Activated CD4-positive, alpha-beta T cell treated with anti-CD3 and anti-CD28 coated beads, Interleukin-2, amount 10 ng/mL, durations not matched to agents 24 days and 14 days (primary cell): ENCODE measurements at places on chromosomes 4 and X.

DNA sequence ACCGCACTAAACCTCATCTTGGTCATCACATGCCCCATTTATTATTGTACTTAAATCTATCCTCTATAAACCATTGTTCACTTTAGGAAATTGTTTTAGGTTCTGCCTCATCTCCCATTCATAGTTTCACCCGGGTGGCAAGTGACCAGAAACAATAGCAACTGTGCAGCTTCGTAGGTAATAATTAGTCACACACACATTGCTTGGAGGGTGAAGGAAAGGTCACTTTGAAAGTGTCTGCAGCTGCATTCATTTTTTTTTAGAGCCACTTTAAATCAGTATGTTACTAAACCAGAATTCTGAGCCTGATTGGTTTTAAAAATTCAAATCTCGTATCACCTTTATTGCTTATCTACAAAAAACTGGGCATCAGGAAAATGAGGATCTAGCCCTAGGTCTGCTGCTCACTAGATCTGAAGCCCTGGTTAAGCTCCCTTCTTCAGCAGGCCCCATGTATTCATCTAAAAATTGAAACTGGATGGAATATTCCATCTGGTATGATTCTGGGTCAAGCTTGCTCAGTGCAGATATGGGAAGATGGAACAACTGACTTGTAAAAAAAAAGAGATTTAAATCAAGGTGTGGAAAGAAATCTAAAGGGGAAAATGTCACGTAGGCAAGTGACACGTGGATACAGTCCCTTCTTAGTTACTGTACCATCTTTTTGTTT, 62.4 kb downstream of the LIMCH1 start:
- DNase-seq: no peak

- DNase-seq: no peak
Measured at GRCh38 chr4:62210486-62210885, 1010.4 kb downstream of the ADGRL3 start.

GRCh38 chr4:169420291-169420690, 149.5 kb upstream of the SH3RF1 start:
- DNase-seq: no peak

GRCh38 chr4:168776382-168776781, 233.7 kb downstream of the CBR4 start:
- DNase-seq: no peak

GRCh38 chr4:123516576-123516975, 120.0 kb downstream of the SPRY1 start:
- DNase-seq: no peak

- peak; percentile 93 for DNase-seq
Measured at GRCh38 chrX:131812847-131813825, 210.0 kb upstream of the STK26 start.

DNA sequence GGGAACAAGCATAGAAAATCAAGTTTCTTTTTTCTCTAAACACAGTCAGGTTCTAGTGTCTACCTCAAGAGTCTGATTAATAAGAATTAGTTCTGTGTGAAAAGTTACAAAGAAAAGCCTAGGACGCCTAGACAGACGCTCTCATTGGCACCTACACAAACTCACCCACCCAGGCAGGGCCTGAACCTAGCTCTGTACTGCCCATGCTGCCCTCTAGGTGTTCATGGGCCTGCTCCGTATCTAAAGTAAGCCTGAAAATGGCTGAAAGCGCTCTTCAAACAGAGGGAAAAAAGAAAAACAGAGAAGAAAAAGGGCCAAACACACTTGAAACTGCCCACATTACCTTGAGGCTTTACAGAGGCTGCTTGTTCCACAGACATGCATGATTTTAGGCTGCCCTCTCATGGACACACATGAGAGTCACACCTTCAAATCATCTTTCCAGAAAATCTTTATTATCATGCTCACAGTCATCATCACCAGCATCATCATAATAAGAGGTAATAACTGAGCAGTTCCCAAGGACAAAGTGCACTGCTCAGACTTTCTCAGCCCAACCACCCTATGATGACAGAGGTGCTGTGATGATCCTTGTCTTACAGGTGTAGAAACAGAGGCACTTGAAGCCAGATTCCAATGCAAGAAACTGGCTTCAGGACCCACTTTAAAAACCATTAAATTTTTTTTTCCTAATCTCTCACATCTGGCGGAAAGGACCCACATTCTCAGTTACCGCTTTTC, 49.6 kb downstream of the MAP7D2 start:
- peak; percentile 66 for DNase-seq

- DNase-seq: no peak
Measured at GRCh38 chr4:31660916-31661315, 940.7 kb downstream of the PCDH7 start.

DNA sequence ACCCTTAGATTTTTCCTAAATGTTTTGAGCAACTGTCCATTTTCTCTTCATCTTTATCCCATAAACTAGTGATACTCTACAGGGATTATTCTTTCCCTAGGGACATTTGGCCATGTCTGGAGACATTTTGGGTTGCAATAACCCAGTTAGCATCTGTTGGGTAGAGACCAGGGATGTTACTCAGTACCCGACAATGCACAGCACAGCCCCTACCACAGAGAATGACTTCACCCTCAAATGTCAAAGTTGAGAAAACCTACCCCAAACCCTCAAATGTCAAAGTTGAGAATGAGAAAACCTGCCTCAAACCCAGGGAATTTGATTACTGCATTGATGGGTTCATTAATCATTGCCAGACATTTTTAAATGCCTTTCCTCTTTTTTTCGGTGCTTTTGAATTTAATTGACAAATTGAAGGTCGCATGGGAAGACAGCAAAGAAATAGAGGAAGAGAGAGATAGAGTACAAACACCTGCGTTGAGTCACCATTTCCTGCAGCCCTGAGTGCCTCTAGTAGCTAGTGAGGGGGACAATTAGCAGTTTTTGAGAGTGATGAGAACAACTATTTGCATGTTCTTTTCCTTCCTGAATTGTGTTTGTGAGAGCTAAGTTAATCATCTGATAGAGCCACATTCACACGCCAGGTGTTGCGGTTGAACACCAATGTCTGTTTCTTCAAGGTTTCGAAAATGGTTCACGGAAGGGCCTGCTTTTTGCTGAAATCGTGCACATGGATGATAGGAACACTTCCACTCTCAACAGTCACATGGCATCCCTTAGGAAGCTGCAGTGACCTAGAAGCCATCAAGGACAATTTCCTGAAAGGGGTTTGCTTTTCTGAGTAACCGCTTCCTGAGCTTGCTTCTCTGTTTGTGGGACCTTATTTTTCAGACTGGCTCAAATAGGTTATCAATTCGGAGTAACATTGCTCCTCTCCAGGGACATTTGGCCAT, 203.9 kb upstream of the VCX3A start:
- DNase-seq: peak; percentile 49

DNA sequence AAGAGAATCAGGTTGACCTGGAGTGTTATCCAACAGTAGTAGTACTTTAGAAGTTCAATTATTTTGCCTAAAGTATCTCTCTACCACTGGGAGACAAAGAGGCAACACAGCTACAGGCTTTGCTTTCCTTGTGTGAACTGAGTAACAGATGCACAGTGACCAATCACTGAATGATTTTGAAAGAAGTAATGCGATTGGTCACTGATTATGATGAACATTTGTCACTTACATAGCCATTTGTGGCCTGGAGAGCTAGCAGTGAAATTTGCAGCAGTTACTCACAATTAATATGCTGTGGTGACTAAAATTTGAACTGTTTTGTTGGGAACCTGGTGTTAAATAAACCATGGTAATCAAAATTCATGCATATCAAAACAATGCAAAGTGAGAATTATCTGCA, 508.7 kb upstream of the DIPK2B start:
- no peak for DNase-seq

- DNase-seq: no peak
Measured at GRCh38 chrX:148609515-148610327, 109.3 kb downstream of the AFF2 start.

DNA sequence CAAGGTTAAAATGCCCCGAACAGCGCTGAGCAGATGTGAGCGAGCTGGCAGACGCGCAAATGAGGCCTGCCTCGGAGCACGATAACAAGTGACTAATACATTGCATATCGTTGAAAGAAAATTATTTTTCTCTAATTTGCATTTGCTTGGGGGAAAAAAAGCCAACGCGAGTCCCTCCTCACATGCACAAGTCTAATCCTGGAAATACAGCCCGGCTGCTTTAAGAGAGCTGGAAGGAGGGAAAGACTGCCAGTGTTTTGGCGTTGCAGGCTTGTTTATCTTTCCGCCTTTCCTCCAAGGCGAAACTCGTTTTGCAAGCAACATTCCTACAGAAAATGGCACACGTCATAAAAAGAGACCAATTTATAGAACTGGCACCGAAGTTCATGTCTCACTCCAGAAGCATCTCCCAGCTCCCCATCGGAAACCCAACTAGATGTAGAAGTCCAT, 12.6 kb downstream of the BCOR start:
- DNase-seq: no peak
